ENCODE measurements at places on chromosomes 3 and 15. TPM values are rescaled to one million over a fixed set of nuclear protein-coding genes. Genes with fewer than 3 reads are reported as not detected.

ROBO1 gene
- 55.9 TPM for total RNA-seq

ULK3 gene
- total RNA-seq: 13.1 TPM

CAND2 gene
- 4.1 TPM for total RNA-seq

TGM4 gene
- not detected for total RNA-seq
